Suprapubic skin (tissue), 4 donors: ENCODE measurements at places on chromosomes 3 and 15.

DNA sequence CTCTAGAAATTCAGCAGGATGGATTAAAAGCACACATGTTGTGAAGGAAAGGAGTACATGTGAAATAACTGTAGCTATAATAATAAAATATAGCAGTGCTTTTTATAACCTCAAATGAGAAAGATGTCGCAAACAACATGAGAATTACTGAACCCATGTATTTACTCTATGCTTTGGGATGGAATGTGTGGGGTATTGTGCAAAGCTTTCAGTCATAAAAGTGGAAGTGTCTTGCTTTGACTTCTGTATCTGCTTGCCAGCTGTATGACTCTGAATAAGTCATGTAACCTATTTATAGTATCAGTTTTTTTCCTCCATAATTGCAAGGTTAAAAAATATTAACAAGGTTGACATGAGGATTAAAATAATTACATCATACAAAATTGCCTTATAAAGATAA, 519.3 kb upstream of the CADM2 start:
- H3K4me3 ChIP-seq: no peak overlapping the region
- DNase-seq: no peak
- H3K4me1 ChIP-seq: no peaks in the 10 kb centered on the region
- no peaks in the 10 kb centered on the region for H3K27me3 ChIP-seq
- no peaks in the 10 kb centered on the region for H3K36me3 ChIP-seq

DNA sequence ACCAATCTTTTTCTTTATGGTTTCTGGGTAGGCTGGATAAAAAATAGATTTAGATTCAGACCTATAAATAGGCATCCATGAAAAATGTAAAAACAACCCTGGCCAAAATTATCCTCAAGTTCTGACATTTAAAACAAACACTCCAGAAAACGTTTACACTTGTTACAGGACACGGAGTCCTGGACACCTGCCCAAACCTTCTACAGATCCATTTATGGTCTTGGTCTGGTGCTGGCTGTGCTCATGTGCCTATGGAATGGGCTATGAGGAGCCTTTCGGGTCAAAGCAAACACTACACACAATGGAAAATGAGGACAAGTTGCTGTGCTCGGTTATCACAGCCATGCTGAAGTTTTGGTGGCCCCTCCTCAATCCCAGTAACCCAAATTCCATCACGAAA, 108.1 kb downstream of the PDZRN3 start:
- no peak overlapping the region for H3K4me3 ChIP-seq
- no peak overlapping the region for H3K27ac ChIP-seq
- no peaks in the 10 kb centered on the region for H3K27me3 ChIP-seq
- no peaks in the 10 kb centered on the region for H3K36me3 ChIP-seq

- no peaks in the 10 kb centered on the region for H3K36me3 ChIP-seq
- no peak for DNase-seq
- no peaks in the 10 kb centered on the region for H3K27me3 ChIP-seq
- no peaks in the 10 kb centered on the region for H3K4me1 ChIP-seq
- H3K4me3 ChIP-seq: no peak overlapping the region
Measured at GRCh38 chr3:169493521-169494141, 169.9 kb downstream of the MECOM start.

GRCh38 chr15:29613951-29614382, 208.3 kb downstream of the TJP1 start:
- H3K4me3 ChIP-seq: no peak overlapping the region
- no peaks in the 10 kb centered on the region for H3K36me3 ChIP-seq
- no peak for DNase-seq
- H3K27me3 ChIP-seq: peaks cover 6% of the 10 kb centered on the region
- H3K27ac ChIP-seq: no peak overlapping the region

DNA sequence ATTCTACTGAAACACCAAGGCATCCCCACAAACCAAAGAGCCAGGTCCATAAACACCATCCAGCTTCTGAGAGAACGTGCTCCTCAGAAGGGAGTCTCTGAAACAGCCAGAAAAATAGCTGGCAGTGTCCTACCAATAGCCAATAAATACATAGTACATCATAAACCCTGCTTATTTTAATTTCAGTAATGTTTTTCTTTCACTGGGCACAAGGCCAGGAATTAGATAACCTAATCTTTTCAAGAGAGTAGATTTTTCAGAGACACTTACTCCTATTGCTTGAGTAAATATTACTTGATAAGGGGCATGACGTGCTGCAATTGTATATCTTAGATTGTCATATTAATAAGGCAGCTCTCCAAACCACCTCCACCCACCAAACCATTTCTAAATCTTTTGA, 22.7 kb downstream of the GADL1 start:
- DNase-seq: no peak
- no peaks in the 10 kb centered on the region for H3K36me3 ChIP-seq
- no peak overlapping the region for H3K27ac ChIP-seq
- H3K4me1 ChIP-seq: no peaks in the 10 kb centered on the region
- no peak overlapping the region for H3K4me3 ChIP-seq

DNA sequence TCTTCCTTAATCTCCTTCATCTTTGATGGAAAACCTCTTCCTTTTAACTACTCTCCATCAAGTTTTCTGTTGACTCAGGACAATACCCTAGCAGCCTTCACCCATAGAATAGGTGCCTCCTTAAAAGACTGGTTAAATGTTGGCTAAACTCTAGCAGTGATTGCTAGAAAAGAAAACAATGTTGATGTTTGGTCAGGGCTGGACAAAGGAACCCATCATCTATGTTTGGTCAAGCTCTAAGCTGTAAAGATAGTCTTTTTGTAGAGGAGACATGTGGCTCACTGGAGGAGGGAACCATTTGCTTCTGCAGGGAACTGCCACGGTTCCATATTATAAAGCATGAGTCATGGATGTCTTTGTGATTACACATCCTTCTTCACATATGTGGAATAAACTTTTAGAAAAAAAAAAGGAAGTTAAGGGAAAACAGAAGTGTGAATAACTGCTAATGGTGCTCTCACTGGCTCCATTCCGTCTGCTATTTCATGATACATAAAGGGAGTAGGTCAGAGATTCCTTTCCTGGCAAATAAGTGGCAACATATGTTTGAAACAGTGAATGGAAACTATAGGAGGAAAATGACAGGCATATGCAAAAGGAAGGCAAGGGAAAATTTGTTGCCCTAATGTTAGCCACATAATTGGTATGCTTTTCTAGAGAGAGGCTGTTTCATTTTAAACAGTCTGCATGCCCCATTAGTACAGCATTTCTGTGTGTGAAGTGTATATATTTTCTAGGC, 78.2 kb downstream of the CMSS1 start:
- H3K4me3 ChIP-seq: no peak overlapping the region
- no peaks in the 10 kb centered on the region for H3K27me3 ChIP-seq
- H3K36me3 ChIP-seq: no peaks in the 10 kb centered on the region
- peaks cover 5% of the 10 kb centered on the region for H3K4me1 ChIP-seq
- no peak overlapping the region for H3K27ac ChIP-seq

GRCh38 chr3:4827767-4828166, 151.5 kb upstream of the BHLHE40 start:
- H3K4me1 ChIP-seq: peaks cover 65% of the 10 kb centered on the region
- no peaks in the 10 kb centered on the region for H3K27me3 ChIP-seq
- H3K27ac ChIP-seq: peak overlapping the region; percentile 65
- no peak overlapping the region for H3K4me3 ChIP-seq
- no peak for DNase-seq

DNA sequence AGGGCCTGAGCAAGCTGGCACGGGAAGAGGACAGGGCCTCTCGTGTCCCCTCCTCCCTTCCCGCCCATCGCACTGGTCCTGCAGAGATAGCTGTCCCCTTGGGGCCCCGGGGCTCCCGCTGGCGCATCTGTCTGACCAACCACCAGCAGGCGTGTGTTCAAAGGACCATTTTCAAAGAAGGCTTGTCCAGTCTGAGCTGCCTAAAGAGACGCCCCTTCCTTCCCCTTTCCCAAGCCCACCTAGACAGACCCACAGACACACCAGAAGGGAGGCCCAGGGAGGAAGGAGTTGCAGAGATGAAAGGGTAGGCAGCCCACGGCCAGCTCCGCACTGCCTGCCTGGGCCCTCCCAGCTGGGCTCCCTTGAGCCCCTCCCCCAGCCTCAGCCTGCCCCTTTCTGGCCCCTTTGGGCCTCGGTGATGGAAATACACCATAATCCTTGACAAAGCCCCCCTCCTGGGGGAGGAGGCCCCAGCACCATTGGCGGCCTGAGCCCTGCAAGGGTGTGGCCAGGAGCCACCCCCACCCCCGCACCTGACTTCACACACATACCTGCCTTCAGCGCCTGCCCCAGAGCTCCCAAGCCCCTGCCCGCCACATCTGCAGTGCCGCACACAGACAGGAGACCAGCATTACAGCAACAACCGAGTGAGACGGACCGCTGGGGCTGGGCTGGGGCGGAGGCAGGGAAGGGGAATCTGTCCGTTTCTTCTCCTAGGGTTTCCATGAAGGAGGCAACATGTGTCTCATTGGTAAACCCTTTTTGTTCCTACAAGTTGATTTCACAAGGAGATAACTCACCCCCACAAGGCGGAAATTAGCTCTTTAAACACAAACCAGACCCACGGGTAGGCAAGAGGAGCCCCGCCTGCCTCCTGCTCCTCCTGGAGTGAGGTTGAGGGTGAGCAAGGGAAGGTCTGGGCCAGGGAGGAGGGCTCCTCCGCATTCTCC, at the start of gene STRA6:
STRA6 (minus strand) TSS at position 336 of the 950 bp plus-strand sequence. CDS start 520 bp downstream, outside the sequence.
- no peak for DNase-seq
- H3K4me3 ChIP-seq: no peak within 1 kb of the TSS
- H3K27ac ChIP-seq: no peak within 1 kb of the TSS
- no peaks in the 10 kb centered on the region for H3K36me3 ChIP-seq
- H3K27me3 ChIP-seq: peaks cover 13% of the 10 kb centered on the region
